ENCODE measurements at places on chromosomes 7 and 10.
A peak's percentile ranks its signal among the peaks of the same experiment; 100 is the strongest.

GRCh38 chr7:149296368-149296767 lies 34.4 kb downstream of the ZNF783 start:
- DNase-seq: no peak

DNA sequence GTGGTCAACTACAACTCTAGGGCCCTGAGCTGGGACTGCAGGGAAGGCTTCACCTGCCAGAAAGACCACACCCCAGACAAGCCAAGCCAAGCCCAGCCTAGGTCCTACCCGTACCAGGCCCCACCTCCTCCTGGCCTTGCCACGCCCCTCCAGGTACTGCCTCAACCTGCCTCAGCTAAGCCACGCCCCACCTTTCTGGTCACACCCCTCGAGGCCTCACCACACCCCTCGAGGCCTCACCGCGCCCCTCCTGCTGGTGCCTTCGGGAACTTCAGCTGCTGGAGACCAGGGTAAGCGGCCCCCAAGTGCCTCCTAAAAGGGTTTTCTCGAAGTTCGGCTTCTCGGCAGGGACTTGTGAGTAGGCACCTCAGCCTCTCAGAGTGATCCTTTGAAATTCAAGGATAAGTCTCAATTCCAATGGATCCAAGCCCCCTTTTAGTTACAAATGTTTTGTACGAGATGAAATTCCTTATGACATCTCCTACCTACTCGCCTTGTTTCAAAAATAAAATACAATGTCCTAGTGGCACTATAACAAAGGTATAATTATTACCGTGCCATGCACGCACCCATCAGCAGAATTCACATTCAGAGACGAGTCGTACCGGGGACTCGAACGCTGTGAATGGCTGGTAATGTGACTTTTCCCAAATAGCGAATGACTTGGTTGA lies 171.2 kb downstream of the ARHGAP21 start:
- DNase-seq: peak; percentile 9

GRCh38 chr10:75969031-75969430 lies 537.6 kb downstream of the LRMDA start:
- no peak for DNase-seq

DNA sequence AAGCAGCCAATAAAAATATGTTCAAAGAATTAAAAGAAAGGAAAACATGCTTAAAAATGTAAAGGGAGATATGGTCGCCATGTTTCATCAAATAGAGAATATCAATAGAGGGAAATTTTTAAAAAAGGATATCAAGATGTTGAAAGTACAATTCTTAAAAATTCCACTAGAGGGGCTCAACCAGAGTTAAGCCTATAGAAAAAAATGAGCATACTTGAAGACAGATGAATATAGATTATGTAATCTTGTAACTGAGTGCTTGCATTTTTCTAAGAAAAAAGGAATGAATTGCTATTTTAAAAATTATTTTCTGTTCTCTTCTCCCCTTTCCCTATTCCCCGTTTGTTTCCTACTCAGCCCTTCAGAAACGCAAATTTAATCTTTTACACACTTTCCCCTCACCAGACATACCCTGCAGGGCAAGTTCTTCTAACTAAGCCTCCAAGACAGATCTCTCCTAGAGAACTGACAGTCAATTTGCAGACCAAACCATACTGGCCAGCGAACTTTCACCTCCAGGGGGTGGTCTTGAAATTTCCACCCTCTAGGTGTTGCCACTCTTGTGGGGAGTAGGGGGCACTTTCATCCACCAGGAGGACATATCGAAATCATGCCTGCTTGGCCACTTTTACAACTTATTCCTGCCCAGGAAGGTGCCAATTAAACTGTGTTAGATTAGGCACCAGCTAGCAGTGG lies 67.7 kb downstream of the NSUN6 start:
- DNase-seq: no peak

DNA sequence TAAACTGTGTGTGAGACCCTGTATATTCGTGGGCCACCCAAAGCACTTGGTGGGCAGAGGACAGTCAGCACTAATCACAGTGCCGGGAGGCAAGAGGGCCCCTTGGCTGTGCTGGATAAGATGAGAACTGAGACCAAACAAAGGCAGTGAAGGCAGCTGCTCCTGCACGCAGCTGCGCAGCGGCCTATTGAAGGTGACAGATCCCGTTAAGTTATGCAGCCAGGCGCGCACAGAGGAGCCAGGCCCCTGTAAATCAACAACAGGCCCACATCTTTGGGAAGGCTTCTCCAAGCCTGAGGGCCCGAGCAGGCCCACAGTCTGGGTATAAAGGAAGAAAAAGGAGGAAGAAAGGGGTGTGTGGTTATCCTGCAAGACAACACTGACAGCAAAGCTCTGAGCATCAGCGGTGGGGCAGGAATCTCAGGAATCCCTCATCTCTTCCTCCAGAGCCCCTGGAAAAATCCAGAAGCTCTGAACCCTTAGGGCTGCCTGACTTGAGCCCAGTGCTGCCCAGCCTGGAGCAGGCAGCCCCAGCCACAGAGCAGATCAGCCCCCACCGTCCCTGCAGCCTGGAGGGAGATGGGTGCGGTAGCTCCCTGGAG lies 154.2 kb downstream of the ARHGAP12 start:
- DNase-seq: no peak

GRCh38 chr7:105990141-105990540 lies 27.1 kb downstream of the CDHR3 start:
- no peak for DNase-seq

- DNase-seq: no peak
Observed at GRCh38 chr10:125377368-125377767, 217.0 kb upstream of the CTBP2 start.

- DNase-seq: no peak
Observed at GRCh38 chr7:54345746-54346145, 196.4 kb upstream of the VSTM2A start.

DNA sequence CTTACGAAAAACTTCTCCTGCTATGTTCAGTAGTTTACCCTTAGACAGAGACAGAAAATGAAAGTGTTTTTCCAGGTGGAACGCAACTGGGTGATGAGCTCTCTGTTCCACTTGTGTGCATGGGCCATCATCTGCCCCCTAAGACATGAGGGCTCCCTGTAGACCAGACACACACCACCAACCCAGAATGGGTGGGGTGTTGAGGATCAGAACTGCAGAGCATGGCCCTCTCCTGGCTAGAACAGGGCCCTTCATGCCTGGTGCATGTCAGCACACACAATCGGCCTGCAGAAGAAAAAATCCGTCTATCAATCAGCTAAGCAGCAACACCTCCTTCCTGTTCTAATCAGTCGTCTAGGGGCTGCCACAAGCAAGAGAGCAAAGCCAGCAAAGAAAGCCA lies 186.2 kb upstream of the INHBA start:
- DNase-seq: no peak

GRCh38 chr7:154912871-154913637 lies 89.9 kb downstream of the PAXIP1 start:
- DNase-seq: no peak

GRCh38 chr10:25627606-25628005 lies 306.4 kb upstream of the MYO3A start:
- no peak for DNase-seq

DNA sequence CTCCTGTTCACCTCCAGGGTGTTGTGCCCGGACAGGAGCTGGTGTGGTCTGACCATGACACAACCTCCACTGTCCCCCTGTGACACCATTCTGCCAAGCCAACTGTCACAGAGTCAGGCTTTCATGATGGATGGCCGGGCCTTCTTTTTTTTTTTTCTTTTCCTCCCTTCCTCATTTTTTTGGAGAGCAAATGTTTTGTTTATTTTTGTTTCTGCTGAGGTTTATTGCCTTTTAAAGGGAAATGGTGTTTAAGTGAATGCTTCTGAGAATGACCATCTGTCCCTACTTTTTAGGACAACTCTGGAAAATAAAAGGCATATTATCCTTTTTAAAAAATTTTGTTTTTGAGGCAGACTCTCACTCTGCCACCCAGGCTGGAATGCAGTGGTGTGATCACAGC lies 115.1 kb upstream of the NPS start:
- DNase-seq: no peak

DNA sequence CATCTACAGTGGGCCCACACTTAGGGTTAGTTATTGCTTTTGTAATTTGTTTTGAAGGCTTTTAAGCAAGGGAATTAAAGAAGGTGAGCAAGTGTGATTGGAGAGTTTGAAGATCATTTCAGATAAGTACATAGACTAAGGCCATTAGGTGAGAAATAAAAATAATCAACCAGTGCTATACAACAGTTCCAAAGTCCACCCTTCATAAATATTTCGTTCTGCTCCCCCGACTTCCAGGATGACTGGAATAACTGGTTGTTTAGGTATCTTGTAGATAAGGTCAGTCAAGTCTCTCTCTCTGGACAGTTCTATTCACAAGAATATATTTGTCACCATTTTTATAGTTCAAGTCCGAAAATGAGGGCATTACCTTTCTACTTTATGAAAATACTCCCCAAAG lies 98.0 kb upstream of the MBL2 start:
- DNase-seq: no peak

GRCh38 chr10:93261089-93261488 lies 187.4 kb downstream of the CYP26A1 start:
- DNase-seq: no peak

- DNase-seq: no peak
Observed at GRCh38 chr10:22426653-22427052, 81.4 kb downstream of the SPAG6 start.

DNA sequence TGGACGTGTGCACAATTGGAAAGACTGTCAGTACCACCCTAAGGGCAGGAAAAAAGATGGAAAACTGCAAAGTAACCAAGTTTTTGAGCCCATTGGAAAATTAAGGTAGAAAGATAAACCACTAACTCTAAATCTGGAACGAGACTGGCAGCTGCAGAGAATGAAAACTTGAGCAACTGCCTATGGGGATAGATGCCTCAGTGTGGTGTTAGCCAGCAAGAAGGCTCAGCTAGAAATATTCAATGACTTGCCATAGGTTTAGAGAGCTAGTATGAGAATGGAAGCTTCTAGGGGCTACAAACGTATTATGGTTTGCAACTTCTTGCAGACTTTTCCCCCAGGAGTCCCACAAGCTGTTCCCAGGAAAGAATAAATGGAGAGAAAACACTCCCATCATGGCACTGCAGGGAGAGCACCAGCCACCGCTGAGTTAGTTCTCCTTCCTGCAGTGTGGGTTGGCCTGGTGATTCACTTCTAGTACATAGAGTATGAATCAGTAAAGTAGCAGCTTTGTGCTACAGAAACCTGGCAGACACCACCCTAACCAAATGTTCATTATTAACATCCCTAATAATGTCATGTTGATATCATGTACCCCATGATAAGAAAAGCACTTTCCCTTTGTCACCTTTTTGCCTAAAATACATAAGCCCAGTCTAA lies 372.4 kb upstream of the VWC2 start:
- DNase-seq: no peak
